Ammon's horn (tissue), 1 donor: ENCODE measurements at places on chromosomes 7 and 10.

DNA sequence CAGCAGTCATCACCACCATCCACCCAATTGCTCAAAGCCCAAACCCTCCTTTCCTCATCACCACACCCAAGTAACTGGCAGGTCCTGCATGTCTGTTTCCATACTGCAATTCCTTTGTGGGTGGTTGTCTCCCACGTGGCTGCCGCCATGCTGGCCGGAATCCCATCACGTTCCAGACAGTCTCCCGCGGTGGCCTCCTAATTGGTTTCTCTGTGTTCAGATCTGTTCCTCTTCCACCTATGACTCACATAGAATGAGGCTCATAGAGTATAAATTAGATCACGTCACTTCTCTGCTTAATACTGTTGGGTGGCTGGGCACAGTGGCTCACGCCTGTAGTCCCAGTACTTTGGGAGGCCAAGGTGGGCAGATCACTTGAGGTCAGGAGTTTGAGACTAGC is 813.0 kb downstream of the TYW1 start:
- no peak for DNase-seq

DNA sequence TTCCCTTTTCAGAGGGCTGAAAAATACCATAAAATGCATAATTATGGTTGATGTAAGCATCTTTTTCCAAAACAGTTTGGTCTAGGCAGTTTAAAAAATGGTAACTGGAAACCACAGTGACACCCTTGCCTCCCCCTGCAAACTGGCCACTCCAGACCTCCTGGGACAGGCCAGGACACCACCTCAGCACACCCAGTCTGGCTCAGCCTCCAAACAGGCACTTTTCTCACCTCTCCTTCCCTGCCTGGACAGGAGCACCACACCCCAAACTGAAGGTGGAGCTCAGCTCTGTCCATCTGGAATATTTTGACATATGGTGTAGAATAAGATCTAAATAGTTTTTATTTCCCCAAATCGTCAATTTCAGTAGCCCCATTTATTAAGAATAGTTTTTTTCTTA is 78.5 kb downstream of the CDK14 start:
- DNase-seq = no peak

GRCh38 chr10:24483701-24484100 is 240.0 kb downstream of the ARHGAP21 start:
- no peak for DNase-seq

- DNase-seq = no peak
Measured at GRCh38 chr10:81026591-81026990, 488.9 kb downstream of the SH2D4B start.
